ENCODE measurements at places on chromosomes 1 and 21.

DNA sequence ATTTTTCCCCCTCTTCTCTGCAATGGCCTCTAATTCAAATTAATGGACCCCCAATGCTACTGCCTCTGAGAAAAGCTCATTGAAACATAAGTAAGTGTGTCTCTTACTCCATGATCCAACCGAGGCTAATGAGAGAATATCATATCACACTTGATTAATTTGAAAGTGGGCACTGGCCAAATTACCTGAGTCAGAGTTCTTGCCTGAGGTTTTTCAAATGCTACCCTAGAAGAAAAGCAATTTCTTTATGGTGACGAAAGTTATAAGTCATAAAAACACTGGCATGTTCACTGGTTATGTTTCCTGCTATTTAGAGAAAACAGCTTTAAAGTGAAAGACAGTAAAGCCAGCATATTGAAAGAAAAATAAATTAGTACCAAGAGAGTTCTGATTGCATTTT, 368.8 kb upstream of the TMPRSS15 start:
- no peak for DNase-seq

GRCh38 chr1:159970932-159971342, 16.9 kb upstream of the SLAMF9 start:
- no peak for DNase-seq

DNA sequence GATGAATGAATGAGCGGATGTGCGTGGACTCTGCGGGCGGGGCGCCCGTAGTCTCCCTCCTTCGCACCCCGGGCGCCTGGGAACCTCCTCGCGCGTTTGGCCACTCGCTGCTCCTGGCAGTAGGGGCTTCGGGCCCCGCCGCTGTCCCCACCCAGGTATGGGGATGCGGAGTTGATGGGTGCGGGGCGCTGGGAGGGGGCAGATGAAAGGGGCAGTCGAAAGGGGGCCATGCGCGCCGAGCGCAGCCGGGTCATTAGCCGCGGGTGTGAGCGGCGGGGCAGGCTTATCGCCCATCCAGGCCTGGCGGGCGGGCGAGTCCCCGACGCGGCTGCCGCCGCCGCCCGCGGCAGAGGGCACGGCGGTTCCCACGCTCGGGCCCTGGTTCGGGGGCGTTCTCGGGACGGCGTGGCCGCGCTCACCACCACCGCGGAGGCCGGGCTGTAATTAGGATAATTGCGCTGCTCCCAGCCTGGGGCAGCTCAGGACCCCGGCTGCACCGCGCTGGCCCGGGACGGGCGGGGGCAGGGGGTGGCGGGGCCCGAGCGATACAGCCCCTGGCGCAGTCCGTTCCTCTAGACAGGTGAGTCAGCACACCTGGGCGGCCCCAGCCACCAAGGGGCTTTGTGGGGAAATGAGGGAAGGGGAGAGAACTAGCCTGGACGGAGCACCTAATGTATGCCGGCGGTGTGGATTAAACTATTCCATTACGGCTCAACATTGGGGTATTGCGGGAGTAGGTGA, 22.1 kb upstream of the CITED4 start:
- no peak for DNase-seq

GRCh38 chr1:218304281-218305039, 19.4 kb downstream of the RRP15 start:
- no peak for DNase-seq

DNA sequence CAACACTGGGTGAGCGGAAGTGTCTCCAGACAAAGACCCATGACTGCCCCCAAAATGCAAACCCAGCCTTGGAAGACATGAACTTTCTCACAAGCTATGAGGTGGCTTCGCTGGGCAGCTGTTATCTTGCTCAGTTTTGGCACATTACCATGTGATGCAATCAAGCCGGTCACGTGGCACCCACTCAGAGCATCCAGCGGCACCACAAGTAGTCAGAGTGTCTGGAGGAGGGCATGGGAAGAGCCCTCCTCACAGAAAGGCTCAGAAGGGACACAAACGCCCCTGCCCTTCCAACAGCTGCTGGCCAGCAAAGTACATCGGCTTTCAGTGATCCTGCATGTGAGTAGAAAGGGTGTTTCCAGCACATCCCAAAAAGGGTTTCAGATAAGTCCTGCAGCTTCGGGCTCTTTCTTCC, 145.5 kb upstream of the IRF2BP2 start:
- no peak for DNase-seq

DNA sequence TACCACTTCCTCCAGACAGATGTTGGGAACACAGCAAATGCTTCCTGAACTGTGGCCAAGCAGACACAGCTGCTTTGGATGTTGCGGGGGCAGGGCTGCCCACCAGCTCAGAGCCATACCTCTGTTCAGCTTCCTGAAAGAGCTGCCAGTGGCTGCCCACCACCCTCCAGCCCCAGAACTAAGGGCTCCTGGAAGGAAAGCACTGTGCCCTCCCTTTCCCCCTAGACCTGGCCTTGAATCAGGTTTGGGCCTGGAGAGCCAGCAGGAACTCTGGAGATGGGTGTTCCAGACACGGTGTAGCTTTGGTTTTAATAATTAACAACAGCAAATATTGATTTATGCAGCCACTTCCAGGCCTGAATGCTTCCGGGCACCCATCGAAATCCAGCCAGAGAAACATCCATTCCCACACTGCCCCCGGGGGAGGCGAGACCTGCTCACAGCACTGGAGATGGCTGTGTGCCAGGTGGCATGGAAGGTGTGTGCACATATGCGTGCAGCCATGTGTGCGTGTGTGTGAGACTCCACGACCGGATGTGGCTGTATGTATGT, 45.7 kb downstream of the RAP1GAP start:
- DNase-seq, result no peak

- no peak for DNase-seq
These were observed 1065.6 kb upstream of the TMPRSS15 start for GRCh38 chr21:19468991-19469715.

DNA sequence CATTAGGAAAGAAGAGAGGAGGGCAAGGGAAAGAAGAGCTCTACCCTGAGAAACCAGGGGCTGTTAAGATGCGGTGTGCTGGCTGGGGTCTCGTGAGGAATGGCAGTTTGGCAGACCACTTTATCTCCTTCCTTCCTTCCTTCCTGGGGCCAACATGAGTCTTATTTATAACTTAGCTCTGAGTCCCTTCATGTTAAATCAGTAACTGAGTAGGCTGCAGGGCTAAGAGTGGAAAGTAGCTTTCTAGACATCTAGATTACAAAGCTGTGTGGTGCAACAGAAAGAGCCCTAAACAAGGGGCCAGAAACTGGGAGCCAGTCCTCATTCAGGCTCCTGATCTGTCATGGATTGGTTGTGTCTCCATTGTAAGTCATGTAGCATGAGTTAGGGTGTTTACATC, 135.4 kb upstream of the DUSP10 start:
- no peak for DNase-seq

- no peak for DNase-seq
These were observed 550 bp upstream of the NFYC start for GRCh38 chr1:40690771-40691537.

GRCh38 chr1:239139801-239140200, 246.6 kb upstream of the CHRM3 start:
- no peak for DNase-seq

- DNase-seq, result no peak
These were observed 28.0 kb downstream of the FUBP1 start for GRCh38 chr1:77950873-77951272.

GRCh38 chr1:109040989-109041620, 797 bp downstream of the WDR47 start:
- DNase-seq, result no peak

GRCh38 chr1:203101813-203102634, 16.2 kb upstream of the MYOG start:
- no peak for DNase-seq

GRCh38 chr1:30087465-30087864, 635.9 kb downstream of the MATN1 start:
- DNase-seq, result no peak

DNA sequence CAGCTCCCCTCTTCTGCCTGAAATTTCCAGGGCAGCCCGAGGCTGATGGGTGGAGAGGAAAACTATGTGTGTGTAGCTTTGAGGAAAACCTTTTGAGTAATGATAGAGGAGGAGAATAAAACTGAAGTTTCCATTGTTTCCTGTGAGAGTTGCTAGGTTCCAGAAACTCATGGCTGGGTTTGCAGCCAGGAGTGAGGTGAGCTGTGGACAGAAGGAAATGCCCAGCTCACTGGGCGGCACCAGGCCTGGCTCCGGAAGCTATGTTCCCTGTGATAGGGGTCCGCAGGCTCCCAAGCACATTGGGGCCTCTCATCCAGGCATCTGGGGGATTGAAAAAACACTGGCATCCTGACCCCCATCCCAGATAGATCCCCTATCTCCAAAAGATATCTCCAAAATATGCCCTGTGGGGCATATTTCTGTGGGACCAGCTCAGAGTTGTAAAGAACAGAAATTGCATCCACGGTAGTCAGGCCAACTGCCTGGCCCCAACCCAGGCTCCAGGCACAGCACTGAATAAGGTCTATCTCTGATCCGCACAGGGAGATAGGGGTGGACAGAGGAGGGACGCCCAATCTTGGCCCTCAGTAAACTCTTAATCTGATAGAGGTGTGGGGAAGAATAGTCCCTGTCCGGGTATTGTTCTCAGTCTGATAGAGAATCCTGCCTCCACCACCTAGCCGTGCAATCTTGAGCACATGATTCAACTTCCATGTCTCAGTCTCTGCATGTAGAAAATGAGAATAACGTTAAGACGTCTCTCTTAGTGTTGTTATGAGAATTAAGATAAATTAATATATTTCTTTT, 1.8 kb upstream of the HSPG2 start:
- no peak for DNase-seq

DNA sequence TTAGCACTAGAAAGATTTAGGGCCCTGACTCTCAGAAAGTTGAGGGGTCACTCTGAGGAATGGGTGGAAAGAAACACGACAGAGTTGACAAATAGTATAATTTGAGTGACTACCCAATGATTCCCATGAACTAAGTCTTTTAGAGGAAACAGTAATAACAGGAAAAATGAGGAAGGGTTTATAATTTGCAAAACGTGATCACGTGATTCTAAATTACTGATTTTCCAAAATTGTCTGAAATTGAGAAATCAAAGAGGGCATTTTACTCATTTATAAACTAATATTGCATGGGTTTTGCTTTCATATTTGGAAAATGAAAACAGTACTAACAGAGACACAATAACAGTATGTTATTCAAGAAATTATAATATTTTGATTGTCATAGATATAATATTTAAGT, 1335.7 kb downstream of the PLA2G4A start:
- DNase-seq, result no peak

DNA sequence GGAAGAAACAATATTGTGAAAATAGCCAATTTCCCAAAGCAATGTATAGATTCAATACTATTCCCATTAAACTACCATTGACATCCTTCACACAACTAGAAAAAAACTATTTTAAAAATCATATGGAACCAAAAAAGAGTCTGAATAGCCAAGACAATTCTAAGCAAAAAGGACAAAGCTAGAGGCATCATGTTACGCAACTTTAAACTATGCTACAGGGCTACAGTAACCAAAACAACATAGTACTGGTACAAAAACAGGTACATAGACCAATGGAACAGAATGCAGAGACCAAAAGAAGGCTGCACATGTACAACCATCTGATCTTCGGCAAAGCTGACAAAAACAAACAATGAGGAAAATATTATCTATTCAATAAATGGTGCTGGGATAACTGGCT, 233.3 kb upstream of the TMPRSS15 start:
- DNase-seq, result no peak

GRCh38 chr1:152906023-152906565, 2.3 kb upstream of the IVL start:
- DNase-seq, result no peak

DNA sequence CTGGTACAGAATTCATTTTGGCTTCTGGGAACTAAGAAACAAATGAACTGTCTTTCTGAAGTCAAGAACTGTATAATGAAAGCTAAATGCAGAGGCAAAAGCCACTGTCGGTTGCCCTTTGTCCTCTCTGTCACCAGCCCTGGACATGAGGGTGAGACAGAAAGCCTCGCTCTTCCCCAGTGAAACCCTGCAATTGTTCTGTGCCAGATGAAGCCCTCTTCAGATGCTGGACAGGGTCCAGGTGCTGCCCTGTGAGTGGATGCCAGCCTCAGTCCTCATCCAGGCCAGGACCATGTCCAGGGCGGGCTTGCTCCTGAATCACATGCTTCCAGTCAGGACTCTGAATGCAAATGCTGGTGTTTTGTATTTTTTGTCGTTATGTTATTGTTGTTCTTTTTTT, 138.7 kb downstream of the RUNX1 start:
- DNase-seq, result no peak

DNA sequence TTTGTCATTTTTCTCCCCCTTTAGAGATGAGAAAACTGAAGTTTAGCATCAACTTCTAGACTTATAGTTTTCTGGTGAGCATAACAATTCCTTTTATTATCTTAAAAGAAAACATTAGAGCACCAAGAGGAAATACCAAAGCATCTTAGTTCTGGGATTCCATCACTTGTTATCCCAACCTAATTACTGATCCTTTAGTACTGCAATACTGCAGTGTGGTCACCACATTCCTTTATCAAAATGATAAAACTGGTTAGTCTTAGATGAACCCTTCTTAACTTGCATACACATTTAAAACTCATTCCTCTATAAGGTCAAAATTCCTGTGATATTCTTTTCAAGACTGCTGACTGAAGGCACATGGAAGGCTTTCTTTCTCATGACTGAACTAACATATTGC, 23.1 kb downstream of the SOD1 start:
- DNase-seq, result no peak

DNA sequence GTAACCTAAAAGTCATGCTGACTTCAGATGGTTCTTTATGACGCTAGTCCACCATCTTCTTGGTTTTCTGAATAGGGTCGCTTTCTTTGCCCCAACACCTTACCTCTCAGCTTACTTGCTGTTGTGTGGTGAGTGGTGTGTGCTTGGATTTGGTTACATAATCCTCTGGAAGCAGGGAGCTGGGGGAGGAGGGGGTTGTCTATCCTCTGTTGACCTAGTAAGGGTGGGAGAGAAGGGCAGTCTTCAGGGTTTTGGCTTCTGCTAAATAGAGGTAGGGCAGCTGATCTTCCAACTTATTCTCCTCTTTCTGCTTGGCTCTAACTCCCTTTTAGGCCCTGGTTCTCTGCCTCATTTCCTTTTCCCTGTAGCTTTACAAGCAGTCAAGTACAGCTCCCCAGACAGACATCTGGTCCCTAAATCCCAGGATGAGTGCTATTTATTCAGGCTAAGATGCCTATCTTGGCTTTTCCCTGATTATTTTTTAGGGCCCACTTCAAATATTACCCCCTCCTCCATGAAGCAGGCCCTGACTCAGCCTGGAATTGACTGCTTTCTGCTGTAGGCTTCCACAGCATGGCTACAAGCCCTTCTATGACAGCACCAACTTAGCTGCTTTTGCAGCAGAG, 6.4 kb upstream of the REN start:
- DNase-seq, result no peak

- DNase-seq, result no peak
These were observed 3.3 kb downstream of the CNST start for GRCh38 chr1:246569248-246570238.
